Stimulated activated CD8-positive, alpha-beta memory T cell treated with anti-CD3 and anti-CD28 coated beads, Interleukin-7, amount 100 ng/mL, for 1 hour (primary cell): ENCODE measurements at places on chromosomes 16 and 17.

DNA sequence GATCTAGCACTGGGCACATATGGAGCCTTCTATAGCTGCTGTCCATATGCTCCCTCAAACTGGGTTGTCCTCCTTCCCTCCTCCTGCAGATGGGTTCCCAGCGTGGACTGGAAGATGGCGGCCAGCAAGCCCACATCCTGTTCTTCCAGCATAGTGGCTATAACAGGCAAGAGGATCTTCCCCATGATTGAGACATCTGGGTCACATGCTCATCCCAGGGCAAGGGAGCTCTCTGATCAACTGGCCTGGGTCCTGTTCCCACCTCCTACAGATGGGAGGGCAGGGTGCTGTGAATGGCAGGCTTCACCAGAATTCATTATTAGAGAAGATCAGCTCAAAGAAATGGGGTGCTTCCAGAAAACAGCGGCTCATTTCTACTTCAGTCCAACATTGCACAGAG, 210.2 kb downstream of the PARN start:
- no peak for DNase-seq

DNA sequence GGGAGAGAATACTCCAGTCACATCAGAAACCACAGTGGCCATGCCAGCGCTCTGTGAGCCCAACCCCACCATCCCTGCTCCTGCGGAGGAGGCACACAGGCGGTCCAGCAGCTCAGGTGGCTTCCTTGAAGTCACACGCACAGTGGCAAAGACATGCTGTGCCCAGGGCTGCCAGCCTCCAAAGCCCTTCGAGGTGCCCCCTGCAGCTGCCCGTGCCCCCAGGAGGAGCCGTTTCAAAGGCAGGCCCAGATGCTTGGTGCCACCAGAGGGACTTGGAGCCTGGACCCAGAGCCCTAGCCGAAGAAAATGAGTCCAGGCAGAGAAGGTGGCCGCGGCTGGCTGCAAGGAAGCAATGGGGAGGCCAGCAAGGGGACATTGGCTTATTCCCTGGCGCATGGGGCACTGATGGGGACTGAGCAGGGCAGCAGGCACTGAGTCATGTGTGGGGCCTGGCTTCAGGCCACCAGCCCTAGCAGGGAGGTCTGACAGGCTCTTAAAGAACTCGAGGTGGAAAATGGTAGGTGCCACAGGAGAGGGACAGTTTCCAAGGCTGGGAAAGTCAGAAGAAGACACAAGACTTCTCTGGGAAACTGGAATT, 17.2 kb upstream of the CACNG1 start:
- DNase-seq = no peak

- DNase-seq = no peak
These were observed 8.9 kb upstream of the TCF25 start for GRCh38 chr16:89864527-89864820.

DNA sequence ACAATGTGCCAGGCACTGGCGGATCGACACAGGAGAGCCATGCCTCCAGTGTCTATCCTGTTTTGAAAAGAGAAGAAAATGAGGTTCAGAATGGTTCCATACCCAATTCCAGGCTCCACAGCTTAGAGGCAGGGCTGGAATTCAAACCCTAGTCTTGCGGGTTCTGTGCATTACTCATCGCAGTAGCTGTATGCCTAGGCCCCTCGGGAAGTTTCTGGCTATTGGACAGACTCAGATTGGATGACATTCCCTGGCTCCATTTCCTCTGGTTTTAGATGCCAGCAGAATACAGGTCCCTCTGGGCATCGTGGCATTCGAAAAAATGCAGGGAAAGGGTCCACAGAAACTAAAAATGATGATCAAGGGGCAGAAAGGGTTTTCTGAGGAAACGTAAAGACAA, 184.7 kb downstream of the COPRS start:
- DNase-seq = no peak

DNA sequence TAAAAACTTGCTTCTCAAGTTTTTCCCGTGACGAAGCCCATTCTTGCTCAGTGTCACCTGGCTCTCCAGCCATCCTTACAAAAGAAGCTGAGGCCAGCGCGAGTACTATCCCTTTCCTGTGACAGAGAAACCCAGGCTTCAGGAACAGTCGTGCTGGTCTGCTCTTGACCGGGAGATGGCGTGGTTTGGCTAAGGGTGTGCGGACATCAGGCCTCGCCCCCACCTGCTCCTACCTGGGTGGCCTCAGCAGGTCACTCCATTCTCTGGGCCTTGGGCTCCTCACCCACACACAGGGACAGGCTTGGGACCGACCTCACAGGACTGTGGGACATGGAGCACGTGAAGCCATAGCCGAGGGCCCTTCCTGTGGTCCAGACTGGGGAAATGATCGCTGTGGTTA, 75.2 kb upstream of the CIBAR2 start:
- no peak for DNase-seq

DNA sequence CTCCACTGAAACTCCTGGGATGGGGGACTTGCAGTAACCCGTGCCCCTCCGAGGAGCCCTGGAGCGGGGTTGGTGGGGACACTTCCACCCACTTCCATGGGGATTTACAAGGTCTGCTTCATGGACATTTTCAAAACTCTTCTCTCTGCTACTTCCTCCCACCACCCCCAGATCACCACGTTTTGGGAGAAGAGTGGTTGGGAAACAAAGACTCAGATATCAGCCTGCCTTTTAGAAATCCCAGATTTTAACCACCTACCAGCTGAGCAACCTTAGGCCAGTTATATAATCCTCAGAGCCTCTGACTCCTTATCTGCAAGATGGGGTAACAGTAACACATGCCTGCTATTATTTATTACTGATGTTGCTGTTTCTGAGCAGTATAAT, 184.8 kb downstream of the CCDC182 start:
- no peak for DNase-seq

DNA sequence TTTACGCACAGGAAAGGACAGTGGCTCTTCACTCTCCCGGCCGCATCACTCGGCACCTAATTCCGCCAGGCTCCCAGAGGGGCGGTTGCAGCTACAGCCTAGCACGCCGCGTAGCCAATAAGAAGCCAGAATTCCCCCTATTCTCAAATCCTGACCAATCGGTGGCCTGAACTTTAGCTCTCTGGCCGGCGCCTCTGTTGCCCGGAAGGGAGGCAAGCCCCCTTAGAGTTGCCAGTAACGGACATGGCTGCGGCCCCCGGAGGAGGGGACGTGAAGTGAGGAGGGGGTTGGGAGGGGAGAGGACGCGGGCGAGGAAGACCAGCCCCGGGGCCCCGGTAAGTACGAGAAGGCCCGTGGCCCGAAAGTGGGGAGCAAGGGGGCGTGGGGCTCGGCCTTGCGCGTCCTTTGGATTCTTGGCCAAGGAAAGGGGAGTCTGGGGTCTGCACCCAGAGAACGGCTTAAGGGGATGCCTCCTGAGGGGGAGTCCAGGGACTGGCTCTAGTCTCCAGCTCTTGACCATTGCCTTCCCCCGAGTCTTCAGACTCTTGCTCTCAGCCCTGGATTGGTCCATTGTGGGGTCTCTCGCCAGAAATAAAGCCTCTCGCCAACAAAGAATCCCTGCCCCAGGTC, at the start of gene TMEM94:
TMEM94 (plus strand) TSS at position 219 of the 630 bp plus-strand sequence. CDS start 15,271 bp downstream, outside the sequence.
- peak; percentile 75 for DNase-seq

GRCh38 chr16:85762970-85763369, 12.1 kb upstream of the C16orf74 start:
- DNase-seq = no peak

DNA sequence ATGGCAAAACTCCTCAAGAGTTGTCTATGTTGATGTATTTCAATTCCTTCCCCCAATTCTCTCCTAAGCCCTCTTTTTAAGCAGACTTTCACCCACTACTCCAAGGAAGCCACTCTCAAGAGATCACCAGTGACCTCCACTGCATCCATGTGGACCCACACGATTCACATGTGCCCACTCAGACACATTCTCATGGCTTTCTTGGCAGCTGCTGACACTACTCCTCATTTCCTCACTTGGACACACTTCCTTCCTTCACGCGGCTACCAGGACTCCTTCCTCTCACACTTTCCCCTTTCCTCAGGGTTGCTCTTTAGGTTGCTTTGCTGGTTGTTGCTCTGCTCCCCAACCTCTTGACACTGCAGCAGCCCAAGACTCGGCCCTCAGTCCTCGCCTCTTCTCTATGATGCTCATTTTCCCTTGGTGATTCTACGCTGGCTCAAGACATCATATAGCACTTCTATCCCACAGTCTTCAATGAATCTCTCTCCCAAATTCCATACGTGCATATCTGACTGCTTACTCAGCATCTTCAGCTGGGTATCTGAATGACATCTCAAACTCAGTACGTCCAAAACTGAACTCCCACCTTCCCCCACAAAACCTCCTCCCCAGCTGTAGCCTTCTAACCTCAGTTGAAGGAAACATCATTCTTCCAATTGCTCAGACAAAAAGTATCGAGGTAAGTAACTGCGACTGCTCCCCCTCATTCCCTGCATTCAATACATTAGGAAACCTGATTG, 28.2 kb downstream of the HELZ start:
- DNase-seq = no peak

DNA sequence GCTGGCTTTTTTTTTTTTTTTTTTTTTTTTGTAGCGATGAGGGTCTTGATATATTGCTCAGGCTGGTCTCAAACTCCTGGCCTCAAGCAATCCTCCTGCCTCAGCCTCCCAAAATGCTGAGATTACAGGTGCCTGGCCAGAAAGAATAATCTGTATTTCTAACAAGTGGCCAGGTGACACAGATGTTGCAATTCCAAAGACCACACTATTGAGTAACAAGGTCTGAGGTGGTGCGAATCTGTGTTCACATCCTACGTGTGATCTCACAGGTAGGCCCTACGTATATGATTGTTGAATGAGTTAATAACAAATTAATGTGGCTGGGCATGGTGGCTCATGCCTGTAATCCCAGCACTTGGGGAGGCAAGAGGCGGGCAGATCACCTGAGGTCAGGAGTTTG, 33.3 kb downstream of the OTOA start:
- DNase-seq = no peak

DNA sequence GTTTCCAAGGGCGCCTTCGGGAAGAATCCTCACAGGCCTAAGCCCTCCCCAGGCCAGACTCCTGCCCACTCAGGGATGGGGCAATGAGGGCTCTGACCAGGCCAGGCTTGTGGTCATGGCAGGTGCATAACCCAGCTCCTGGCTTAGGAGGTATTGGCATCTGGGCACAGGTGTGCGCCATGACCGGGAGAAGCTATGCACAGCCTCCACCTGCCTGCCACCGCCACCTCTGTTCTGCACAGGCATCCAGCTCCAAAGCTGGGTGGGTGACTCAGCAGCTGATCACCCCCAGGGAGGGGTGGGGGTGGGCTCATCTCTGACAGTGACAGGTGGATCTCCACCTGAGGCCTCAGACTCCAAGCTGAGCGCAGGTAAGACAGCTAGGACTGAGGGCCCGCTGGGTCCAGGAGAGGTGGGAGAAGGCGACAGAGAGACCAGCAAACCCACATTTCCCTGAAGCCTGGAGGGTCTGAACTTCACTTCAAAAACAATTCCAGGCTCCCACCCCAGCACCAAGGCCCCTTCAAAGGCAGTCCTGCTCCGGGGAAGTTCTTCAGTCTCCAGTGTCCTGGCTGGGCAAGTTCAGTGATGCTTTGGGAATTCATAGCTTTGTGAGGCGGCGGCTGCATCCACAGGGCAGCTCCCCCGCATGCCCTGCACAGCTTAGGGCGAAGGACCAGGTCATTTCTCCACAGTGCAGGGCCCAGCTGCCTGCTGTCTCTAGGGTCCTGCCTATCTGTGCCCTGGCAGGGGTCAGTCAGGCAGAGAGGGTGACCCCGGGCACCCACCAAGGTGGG, 121.6 kb upstream of the SMURF2 start:
- no peak for DNase-seq

GRCh38 chr17:7014261-7014994, 2.0 kb downstream of the RNASEK start:
- peak; percentile 94 for DNase-seq

DNA sequence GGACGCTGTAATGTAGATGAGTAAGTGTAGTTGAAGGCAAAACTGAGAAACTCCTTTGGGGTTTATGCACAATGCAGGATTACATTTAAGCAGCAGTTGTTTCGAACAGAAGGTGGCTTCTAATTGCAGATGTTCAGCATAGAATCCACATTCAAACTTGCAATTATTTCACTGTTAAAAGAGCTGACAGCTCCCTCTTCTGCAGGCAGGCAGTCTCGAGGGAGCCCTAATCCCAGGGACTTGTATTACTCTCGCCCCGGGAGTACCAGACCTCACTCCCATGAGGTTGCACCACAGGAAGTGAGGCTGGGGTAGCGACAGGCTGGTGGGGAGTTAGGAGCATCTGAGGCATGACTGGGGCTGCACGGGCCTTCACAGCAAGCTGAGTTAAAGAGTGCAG, 484.3 kb upstream of the EEF2KMT start:
- no peak for DNase-seq

DNA sequence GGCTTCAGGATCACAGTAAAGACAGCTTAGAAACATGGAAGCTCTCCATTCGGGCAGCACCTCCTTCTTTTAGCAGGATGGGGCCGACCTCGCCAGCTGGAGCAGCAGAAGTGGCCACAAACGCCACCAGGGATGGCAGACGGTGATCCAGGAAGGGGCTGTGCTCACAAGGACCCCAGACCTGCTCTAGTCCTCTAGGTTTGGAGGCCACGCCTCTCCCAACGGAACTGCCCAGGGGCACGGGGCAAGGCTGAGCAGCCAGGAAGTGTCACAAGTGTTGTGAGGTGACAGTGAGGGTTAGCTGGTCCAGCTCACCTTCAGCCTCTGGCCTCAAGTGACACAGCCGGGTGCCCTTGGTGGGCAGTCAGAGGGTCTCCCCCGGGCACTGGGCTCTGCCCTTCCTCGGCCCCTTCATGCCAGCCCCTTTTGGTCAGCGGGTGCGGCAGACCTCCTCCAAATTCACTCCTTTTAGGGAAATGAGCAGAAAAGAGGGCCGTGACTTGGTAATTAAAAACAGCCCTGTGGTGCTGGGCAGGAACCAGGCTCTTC, 20.4 kb downstream of the CEP295NL start:
- no peak for DNase-seq

DNA sequence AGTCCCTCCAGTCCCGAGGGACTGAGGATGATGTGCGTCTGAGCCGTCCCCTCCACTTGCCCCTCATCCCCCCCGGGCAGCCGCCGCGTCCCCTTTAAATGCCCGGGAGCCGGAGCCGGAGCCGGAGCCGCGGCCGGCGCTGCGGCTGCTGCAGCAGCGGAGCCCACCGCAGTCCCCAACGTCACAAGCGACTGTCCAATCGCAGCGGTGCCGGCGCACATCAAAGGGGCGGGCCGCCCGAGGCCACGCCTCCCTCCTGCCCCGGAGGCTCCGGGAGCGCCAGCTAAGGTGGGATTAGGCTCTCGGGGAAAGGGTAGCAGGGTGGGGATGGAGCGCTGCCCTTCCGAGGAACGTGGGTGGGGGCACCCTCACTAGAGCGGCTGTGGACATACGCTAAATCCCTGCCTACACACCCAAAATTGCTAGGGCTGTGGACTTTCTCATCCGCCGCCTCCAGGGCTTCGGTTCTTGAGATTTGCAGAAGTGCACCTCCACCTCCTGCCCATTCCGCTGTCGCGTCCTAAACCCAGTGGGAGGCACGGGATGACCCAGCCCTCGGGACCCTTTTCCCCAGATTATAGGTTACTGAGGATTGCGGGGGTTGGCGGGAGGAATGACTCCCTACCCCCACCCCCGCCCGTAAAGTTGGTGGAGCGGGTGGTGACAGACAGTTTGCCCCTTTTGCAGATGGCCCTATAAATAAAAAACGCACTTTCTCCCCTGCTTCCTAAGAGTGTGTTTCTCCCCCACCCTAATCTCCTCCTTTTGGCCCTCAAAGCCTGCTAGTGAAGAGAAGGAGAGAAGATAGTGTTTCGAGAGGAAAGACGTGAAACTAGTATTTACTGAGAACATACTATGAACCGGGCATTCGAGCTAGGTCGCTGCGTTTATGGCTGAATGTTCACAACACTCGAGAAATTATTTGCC, at the start of gene PHOSPHO1:
PHOSPHO1 (minus strand) TSS at position 152 of the 927 bp plus-strand sequence. CDS start 4,096 bp downstream, outside the sequence.
- DNase-seq = peak; percentile 72

GRCh38 chr17:20944014-20944865, 98.6 kb downstream of the USP22 start:
- no peak for DNase-seq
